ENCODE measurements at places on chromosomes 13 and 19.

DNA sequence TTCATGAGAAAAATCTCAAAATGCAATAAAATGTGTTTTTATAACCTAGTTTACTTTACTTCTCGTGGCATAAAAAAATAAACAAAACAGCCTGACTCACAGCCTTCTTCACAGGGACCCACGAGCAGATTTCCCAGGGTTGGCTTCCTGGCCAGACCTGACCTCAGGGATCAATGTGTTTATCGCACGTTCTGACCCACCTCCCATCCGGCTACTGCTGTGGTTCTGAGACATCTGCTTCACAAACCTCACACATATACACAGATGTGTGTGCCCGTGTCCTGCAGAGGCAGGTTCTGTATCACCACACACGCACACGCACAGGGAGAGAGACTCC is 118.3 kb downstream of the COL4A2 start:
- DNase-seq, result no peak

GRCh38 chr13:101846249-101846648 is 393.8 kb downstream of the ITGBL1 start:
- no peak for DNase-seq

- peak; percentile 40 for DNase-seq
Measured at GRCh38 chr19:6773323-6773931, 919 bp downstream of the VAV1 start.

GRCh38 chr13:87244256-87244890 is 426.8 kb upstream of the SLITRK5 start:
- no peak for DNase-seq

GRCh38 chr13:111506125-111506524 is 185.7 kb downstream of the TEX29 start:
- DNase-seq, result no peak

DNA sequence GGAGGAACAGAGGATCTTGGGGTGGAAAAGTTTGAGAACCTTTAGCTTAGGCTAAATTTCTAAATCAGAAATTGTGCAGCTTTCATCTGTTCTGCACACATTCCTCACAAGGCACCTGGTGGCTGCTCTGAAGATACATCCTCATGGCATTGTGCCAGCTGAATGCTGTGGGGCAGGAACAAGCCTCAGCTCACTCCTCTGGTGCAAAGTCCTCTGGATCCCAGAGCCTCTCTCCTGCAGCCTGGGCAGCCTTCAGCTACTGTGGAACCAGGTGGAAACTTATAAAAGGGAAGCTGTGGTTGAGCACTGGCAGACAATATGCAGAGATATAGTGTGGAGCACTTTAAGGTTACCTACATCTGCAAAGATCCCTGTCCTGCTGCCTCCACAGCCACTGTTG is 72.3 kb downstream of the KCTD12 start:
- DNase-seq, result no peak

DNA sequence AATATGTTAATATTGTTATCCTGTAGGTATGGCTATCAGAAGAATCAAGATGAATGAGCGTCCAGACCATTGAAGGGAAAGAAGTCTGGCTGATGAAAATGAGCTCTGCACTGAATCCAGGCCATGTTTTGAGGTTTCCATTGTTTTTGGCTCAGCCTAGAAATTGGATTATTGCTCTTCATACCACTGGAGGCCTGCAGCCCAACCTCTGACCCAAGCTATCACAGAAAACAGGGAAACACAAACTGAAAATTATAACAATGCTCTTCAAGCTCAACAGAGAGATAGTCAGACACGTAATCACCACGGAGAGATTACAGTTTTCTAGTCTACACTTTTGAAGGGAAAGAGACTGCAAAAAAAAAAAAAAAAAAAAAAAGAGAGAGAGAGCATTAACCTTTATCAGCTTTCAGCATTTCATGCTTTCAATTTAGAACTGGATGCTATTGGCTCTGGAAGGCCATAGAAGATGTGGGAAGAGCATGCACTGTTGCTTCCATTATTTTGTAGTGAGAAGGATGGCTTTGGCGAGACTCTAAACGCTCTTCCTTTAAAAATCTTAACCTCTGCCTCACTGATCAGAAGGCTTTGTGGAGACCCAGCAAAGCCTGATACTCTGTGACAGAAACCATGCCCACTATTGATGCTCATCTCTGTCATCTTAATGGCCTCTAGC is 10.8 kb downstream of the EDNRB start:
- no peak for DNase-seq
